Uterus (tissue), 4 donors: ENCODE measurements at places on chromosomes 13 and 19.

DNA sequence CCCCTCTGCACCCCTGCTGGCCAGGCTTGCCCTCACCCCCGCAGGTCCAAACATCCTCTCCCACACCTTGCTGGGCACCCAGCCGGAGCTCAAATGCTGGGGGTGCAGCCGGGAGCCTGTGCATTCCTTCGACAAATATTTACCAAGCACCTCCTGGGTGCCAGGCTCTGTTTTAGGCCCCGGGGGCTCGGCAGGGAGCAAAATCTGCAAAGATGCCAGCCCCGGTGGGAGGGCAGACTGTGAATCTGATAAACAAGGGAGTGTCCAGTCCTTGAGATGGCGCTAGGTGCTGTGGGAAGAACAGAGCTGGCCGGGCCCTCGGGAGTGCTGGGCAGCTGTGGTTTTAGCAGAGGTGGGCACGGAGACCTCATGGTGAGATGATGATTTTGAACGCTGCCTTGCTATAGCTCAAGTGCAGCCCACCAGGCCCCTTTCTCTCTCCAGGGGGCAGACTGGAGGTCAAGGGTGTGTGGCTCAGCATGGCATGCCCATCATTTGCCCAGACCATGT lies 10.6 kb downstream of the NFIX start:
- DNase-seq: no peak
- H3K27ac ChIP-seq: peak overlapping the region; percentile 99
- H3K4me3 ChIP-seq: peak overlapping the region; percentile 3
- no peaks in the 10 kb centered on the region for H3K27me3 ChIP-seq
- H3K36me3 ChIP-seq: no peaks in the 10 kb centered on the region

- H3K36me3 ChIP-seq: no peaks in the 10 kb centered on the region
- no peaks in the 10 kb centered on the region for H3K27me3 ChIP-seq
- no peaks in the 10 kb centered on the region for H3K4me1 ChIP-seq
- peak within 1 kb of the TSS; percentile 59 for H3K4me3 ChIP-seq
Observed at GRCh38 chr13:51222037-51222685, at the start of gene FAM124A. TSS of gene FAM124A (plus strand) at chr13:51222398. CDS start at chr13:51222502, 104 bp downstream.

DNA sequence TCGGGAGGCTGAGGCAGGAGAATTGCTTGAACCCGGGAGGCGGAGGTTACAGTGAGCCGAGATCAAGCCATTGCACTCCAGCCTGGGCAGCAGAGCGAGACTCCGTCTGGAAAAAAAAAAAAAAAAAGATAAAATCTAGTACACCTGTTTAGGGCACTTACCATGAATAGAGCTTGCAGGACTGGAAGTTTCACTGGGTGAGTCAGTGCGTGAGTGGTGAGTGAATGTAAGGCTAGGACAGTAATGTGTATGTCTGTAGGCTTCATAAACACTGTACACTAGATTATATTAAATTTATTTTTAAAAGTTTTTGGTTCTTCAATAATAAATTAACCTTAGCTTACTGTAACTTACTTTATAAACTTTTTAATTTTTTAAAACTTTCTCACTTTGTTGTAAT lies 22.9 kb downstream of the PPP5C start:
- DNase-seq: no peak
- no peak overlapping the region for H3K27ac ChIP-seq

DNA sequence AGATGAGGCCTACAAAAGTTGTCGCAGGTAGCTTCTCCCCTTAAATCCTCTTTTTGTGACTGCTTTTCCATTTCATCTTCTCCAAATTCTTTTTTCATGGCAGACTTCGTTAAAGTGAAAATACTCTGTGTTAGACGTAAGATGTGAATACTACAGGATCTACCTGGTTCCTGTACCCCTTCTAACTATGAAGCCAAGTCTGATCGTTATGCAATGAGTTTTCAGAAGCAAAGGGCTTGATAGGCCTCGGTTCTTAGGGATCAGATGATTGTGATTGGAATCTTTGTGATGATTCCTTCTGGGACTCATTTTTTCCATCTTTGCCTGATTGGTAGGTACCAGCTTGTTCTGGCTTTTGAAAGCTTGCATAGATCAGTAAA lies 86.9 kb downstream of the PCCA start:
- H3K27me3 ChIP-seq: no peaks in the 10 kb centered on the region
- H3K4me1 ChIP-seq: no peaks in the 10 kb centered on the region
- no peak overlapping the region for H3K4me3 ChIP-seq

- no peak for DNase-seq
- H3K36me3 ChIP-seq: no peaks in the 10 kb centered on the region
- H3K4me1 ChIP-seq: no peaks in the 10 kb centered on the region
- H3K4me3 ChIP-seq: no peak overlapping the region
- no peak overlapping the region for H3K27ac ChIP-seq
- H3K27me3 ChIP-seq: no peaks in the 10 kb centered on the region
Observed at GRCh38 chr13:85441364-85441763, 357.9 kb downstream of the SLITRK6 start.

DNA sequence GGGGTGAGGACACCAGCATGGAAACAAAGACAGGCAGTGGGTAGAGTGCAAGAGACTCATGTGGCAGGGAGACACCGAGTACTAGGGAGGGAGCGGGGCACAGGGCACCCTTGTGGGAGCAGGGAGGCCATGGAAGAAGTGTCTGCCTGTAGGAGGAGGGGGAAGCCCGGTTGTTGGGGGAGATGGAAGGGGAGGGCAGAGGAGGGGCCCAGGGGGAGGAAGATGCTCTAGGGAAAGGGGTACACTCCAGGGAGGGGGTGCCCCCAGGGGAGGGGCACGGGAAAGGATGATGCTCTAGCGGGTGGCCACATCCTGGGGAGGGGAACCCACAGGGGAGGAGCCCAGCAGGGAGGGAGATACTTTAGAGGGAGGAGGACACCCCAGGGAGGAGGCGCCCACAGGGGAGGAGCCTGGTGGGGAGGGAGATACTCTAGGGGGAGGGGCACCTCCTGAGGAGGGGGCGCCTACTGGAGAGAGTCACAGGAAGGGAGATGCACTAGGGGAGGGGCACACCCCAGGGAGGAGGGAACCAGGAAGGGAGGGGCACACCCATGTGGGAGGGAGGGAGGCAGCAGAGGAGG lies 24.9 kb downstream of the CPAMD8 start:
- no peak overlapping the region for H3K27ac ChIP-seq
- DNase-seq: no peak
- no peaks in the 10 kb centered on the region for H3K4me1 ChIP-seq
- H3K36me3 ChIP-seq: no peaks in the 10 kb centered on the region

DNA sequence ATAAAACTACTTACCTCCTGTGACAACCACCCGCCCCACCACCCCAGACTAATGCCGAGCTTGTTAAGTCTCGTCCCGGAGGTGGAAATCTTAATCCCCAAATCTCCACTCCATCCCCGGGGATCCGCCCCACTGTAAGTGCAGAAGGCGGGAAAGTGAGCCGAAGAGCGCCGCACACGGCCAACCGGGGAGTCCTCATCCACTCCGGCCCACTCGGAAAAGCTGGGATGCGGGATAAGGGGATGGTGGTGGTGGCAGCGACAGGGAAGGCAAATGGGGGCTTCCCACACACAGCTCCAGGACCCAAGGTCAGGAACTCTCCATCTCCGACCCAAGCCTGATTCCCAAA lies 621 bp downstream of the FBL start:
- no peaks in the 10 kb centered on the region for H3K4me1 ChIP-seq
- peak overlapping the region; percentile 84 for H3K27ac ChIP-seq
- H3K27me3 ChIP-seq: no peaks in the 10 kb centered on the region
- peak overlapping the region; percentile 77 for H3K4me3 ChIP-seq
- H3K36me3 ChIP-seq: no peaks in the 10 kb centered on the region
- DNase-seq: no peak

DNA sequence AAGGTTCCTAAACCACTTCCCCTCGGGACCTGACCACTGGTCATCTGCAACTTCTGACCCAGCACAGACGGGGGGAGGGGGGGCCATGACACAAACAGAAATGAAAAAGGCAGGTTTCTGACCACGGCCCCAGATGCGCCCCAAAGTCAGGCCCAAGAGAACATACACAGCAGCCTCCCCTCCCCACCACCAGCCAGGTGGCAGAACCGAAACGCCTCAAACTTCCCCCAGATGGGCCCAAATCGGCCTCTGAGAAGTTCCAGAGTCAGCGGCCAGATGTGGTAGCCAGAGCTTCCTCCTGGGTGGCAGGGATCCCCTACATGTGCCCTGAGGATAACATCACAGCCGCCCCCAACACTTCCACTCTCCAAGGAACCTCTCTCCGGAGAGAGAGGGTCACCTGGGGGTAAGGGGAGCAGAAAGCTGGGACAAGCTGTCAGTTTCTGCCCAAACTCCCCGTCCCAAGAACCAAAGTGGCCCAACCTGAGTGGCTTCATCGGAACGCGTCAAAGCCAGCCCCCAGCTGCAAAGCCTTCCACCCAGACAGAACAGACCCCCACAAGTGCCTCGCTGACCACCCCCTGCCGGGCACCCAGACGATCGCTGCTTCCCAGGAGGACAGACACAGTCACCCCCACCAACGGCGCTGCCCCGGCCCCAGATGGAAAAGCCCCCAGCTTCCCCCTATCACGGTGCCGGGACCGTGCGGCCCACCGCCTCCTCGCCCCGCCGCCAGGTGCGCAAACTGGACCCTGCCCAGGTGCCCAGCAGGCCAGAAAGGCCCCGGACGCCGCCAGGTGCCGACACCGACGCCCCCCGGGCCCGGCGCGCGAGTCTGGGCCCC lies 800 bp downstream of the ELL start:
- H3K27ac ChIP-seq: peak overlapping the region; percentile 94
- no peaks in the 10 kb centered on the region for H3K27me3 ChIP-seq
- peak; percentile 45 for DNase-seq
- peak overlapping the region; percentile 79 for H3K4me3 ChIP-seq
- H3K4me1 ChIP-seq: no peaks in the 10 kb centered on the region

GRCh38 chr13:111637365-111637764 lies 316.9 kb downstream of the TEX29 start:
- no peaks in the 10 kb centered on the region for H3K4me1 ChIP-seq
- no peaks in the 10 kb centered on the region for H3K36me3 ChIP-seq
- H3K27ac ChIP-seq: no peak overlapping the region
- H3K27me3 ChIP-seq: no peaks in the 10 kb centered on the region

DNA sequence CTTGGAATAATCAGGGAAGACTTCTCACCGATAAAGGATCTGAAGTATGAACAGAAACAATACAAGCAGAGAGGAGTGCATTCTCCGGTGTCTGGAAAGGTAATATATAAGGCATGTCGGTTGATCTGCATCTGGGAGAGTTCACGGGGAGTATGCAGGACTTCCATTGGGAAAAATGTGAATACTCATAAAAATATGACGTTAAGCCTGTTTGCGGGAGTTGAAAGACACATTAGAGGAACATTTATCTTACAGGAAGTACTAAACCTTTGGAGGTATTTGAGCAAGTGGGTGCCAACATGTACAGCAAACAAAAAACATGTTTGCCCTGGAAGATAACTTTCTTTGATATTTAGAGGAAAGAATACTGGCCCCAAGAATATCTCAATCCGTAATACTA lies 286.8 kb downstream of the SLITRK6 start:
- H3K4me1 ChIP-seq: no peaks in the 10 kb centered on the region
- H3K27ac ChIP-seq: no peak overlapping the region
- no peaks in the 10 kb centered on the region for H3K36me3 ChIP-seq

- H3K4me1 ChIP-seq: no peaks in the 10 kb centered on the region
- peak overlapping the region; percentile 44 for H3K27ac ChIP-seq
- H3K4me3 ChIP-seq: peak overlapping the region; percentile 61
Observed at GRCh38 chr19:51339687-51340656, 2.0 kb downstream of the VSIG10L start.

DNA sequence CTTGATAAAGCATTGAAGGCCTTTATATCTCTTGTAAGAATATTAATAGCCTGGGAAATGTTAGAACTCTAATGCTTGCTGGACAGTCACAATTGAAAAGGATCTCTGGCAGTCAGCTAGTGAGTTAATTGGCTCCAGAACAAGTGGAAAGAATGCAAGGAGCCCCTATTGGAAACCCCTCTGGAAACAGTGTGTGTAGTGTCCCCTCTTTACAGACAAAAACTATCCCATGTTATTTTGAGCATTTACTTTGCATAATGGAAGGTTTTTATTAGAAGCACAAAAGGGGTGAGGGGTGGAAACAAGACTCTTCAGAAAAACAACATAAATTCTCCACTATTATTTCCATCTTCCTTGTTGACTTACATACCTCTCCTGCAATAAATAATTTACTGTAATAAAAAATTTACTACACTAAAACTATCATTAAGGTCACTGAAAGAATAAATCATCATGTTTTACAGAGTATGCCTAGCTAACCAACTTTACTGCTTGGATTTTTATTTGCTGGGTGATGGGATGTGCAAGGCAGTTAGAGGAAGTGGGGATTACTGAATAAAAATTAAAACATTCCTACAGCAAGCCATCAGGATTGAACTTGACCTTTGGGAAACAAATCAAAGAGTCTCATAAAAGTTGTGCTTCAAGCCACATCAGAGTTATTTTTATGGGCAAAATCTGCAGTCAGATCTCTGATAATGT lies 610.4 kb downstream of the TBC1D4 start:
- no peaks in the 10 kb centered on the region for H3K27me3 ChIP-seq
- H3K4me3 ChIP-seq: no peak overlapping the region
- H3K4me1 ChIP-seq: no peaks in the 10 kb centered on the region

- no peaks in the 10 kb centered on the region for H3K36me3 ChIP-seq
- no peak for DNase-seq
- H3K27me3 ChIP-seq: no peaks in the 10 kb centered on the region
Observed at GRCh38 chr19:17863520-17864182, 3.9 kb downstream of the RPL18A start.

- H3K4me3 ChIP-seq: no peak overlapping the region
- DNase-seq: no peak
- H3K27ac ChIP-seq: no peak overlapping the region
- no peaks in the 10 kb centered on the region for H3K27me3 ChIP-seq
Observed at GRCh38 chr13:100546713-100547405, 41.7 kb downstream of the GGACT start.

GRCh38 chr13:86155756-86156155 lies 356.5 kb upstream of the SLITRK6 start:
- H3K4me3 ChIP-seq: no peak overlapping the region
- H3K27ac ChIP-seq: no peak overlapping the region
- H3K4me1 ChIP-seq: no peaks in the 10 kb centered on the region
- no peaks in the 10 kb centered on the region for H3K36me3 ChIP-seq

- H3K27ac ChIP-seq: peak overlapping the region; percentile 75
- H3K36me3 ChIP-seq: no peaks in the 10 kb centered on the region
- H3K27me3 ChIP-seq: no peaks in the 10 kb centered on the region
- no peaks in the 10 kb centered on the region for H3K4me1 ChIP-seq
- H3K4me3 ChIP-seq: no peak overlapping the region
Observed at GRCh38 chr13:30743319-30744055, 8.1 kb downstream of the ALOX5AP start.

GRCh38 chr13:30865123-30866049 lies 40.7 kb upstream of the MEDAG start:
- peak overlapping the region; percentile 97 for H3K27ac ChIP-seq
- H3K4me1 ChIP-seq: peaks cover 7% of the 10 kb centered on the region
- no peaks in the 10 kb centered on the region for H3K36me3 ChIP-seq
- no peak overlapping the region for H3K4me3 ChIP-seq
- H3K27me3 ChIP-seq: no peaks in the 10 kb centered on the region
- peak; percentile 78 for DNase-seq

GRCh38 chr13:87894059-87894458 lies 222.9 kb downstream of the SLITRK5 start:
- H3K27ac ChIP-seq: no peak overlapping the region
- no peaks in the 10 kb centered on the region for H3K27me3 ChIP-seq
- no peak for DNase-seq
- no peaks in the 10 kb centered on the region for H3K36me3 ChIP-seq
- no peaks in the 10 kb centered on the region for H3K4me1 ChIP-seq

- no peaks in the 10 kb centered on the region for H3K4me1 ChIP-seq
- H3K27me3 ChIP-seq: no peaks in the 10 kb centered on the region
- H3K36me3 ChIP-seq: no peaks in the 10 kb centered on the region
Observed at GRCh38 chr13:111573801-111574200, 253.4 kb downstream of the TEX29 start.
